G401 (cell line): ENCODE measurements at places on chromosomes 3 and 15.

- DNase-seq = peak; percentile 19
These were observed 21.4 kb upstream of the MCF2L2 start for GRCh38 chr3:183449791-183450190.

GRCh38 chr3:44098656-44099415, 142.8 kb upstream of the TOPAZ1 start:
- DNase-seq = no peak

DNA sequence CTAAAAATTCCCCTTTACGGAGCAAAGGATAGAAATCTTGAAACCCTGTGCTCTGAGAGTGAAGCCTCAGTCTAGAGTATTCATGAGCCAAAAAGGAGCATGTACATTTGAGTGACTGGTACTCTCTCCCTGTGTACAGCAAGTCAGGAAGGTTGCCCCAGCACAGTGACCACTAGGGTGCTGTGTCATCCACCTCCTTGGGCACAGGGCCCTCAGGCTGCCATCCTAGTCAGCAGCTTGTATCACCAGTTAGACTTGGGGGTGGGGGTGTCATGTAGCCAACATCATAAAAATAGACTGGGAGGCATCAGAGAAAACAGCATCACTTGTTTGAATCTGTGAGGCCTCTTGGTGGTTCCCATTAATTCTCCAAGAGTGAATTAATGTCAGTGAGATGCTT, 12.0 kb downstream of the NME9 start:
- DNase-seq = no peak

DNA sequence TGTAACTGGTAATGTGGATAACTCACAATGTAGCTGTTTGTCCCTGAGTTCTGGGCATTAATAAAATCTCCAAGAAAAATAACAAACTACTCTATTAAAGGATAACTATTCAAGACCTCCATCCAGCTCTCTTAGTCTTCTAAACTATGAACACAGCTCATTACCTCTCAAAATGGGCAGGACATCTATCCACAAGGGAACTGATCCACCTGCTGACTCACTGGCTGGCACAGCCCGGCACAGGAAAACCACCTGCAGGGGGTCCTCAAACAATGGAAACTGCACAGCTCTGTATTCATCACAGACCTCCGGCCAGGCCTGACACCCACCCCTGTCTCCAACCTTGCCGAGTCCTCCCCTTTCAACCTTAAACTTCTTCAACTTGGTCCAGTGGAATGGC, 255.4 kb downstream of the TJP1 start:
- no peak for DNase-seq
